ENCODE measurements at places on chromosomes 5 and 9.

GRCh38 chr5:34494111-34494755, 161.9 kb upstream of the RAI14 start:
- no peak for DNase-seq

GRCh38 chr9:103978396-103978795, 115.7 kb upstream of the SMC2 start:
- no peak for DNase-seq

GRCh38 chr9:107025260-107026035, 162.5 kb downstream of the ZNF462 start:
- DNase-seq = no peak

DNA sequence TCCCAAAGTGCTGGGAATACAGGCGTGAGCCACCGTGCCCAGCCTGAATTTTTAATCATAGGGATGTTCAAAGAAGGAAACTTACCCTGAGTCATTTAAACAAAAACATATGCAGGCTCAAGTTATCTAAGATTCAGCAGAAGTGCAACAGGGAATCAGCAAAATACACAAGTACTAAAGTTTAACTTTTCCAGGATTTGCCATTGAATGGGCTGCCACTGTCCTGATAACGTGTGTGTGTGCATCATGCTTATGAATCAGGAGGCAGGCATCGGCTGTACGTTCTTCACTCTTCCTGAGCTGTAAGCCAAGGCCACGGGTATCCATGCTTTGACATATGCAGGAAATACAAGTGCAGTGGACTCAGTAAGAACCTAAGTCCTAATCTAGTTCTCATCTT, 48.8 kb upstream of the FST start:
- no peak for DNase-seq

DNA sequence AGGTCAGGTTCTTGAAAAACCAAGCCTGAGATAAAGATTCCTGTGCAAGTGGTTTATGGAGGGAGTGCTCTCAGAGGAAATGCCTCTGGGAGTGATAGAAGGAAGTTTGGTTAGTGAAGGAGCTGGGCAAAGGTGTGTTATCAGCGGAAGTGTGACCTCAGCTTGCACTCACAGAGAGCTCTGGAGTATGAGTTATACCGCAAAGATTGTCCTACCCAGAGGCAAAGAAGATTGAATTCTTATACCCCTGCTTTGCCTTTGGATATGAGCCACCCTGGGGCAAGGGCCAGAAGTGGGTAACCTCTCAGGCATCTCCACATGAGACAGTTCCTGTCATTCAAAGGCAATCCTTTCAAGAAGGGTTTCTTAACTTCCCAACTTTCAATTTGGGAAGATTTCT, 145.6 kb downstream of the MUSK start:
- DNase-seq = no peak

DNA sequence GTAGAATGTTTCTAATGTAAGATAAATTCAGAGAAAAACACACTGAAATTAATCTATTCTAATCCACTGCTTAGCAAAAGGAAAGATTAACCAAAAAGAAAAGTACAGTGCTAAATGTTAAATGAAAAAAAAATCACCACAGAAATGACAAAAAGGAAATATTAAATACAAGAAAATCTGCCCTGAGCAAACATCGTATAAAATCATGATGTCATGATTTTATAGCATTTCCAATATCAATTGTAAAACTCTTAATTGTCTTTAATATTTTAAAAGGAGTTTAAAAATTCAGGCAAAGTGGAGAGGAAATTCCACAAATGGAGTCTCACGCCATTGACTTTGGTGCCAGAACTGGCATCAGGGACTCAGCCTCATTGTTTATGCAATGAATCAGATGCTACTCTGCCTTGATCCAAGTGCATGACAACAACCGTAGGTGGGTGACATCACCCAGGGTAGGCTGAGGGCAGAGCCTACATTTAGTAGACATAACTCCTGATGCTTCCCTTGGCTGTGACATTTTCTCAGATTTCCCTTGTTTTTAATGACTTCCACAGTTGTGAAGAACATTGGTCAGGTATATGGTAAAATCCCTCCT, 696.8 kb downstream of the SEMA5A start:
- DNase-seq = no peak

DNA sequence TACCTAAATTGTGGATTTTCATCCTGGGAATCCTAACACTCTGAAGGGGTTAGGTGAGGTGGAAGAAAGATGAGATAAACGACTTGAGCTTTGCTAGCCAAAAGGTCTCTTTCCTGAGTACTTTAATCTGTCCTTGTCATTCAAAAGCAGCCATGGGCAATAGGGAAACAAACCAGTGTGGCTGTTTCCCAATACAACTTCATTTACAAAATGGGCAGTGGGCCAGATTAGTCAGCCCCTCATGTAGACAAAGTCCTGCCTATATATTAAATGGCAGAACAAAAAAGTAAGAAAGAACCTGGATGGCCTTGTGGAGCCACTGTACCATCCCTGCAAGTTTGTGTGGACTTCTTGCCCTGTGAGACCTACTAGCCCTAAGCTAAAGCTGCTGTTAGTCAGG, 51.0 kb upstream of the NFIL3 start:
- DNase-seq = no peak

Measured in head of caudate nucleus (tissue), 42 donors.